ENCODE measurements at places on chromosomes 5 and 9.

DNA sequence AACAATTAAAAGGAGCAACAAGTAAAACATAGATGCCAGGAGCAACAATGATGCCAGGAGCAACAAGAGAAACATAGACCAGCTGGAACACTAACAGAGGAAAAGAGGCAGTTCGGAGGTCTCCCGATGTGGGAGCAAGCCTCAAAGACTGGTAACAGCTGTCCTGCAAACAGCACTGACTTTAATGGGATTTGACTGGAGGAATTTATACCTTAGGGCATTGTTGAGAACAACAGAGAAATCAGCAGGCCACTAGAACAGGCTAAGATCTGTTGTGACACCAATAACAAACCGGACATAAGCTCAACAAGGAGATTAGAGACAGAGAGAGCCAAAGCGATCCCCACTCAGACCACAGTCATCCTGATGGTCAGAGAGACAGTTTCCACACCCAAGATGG is 11.8 kb upstream of the SYK start:
- no peak for DNase-seq

GRCh38 chr9:8571643-8572042 is 772.1 kb upstream of the DMAC1 start:
- no peak for DNase-seq

DNA sequence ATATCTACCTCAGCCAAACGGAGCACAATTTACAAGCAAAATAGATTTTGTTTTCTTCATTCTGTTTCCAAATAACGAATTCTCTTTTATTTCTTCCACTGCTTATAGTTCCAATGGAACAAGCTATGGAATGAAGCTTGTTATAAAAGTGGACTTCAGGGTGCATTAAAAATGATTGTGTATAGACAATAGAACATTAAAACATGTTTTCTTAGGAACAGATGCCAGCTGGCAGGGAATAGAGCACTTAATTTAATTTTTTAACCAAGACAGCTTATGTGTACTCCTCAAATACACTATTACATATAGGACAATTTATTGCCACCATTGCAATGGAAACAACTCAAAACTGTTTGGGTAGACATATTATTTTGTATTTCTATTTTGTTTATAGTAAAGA is 860.1 kb upstream of the TYRP1 start:
- DNase-seq, result no peak

GRCh38 chr5:98663521-98663920 is 109.9 kb upstream of the RGMB start:
- DNase-seq, result no peak

DNA sequence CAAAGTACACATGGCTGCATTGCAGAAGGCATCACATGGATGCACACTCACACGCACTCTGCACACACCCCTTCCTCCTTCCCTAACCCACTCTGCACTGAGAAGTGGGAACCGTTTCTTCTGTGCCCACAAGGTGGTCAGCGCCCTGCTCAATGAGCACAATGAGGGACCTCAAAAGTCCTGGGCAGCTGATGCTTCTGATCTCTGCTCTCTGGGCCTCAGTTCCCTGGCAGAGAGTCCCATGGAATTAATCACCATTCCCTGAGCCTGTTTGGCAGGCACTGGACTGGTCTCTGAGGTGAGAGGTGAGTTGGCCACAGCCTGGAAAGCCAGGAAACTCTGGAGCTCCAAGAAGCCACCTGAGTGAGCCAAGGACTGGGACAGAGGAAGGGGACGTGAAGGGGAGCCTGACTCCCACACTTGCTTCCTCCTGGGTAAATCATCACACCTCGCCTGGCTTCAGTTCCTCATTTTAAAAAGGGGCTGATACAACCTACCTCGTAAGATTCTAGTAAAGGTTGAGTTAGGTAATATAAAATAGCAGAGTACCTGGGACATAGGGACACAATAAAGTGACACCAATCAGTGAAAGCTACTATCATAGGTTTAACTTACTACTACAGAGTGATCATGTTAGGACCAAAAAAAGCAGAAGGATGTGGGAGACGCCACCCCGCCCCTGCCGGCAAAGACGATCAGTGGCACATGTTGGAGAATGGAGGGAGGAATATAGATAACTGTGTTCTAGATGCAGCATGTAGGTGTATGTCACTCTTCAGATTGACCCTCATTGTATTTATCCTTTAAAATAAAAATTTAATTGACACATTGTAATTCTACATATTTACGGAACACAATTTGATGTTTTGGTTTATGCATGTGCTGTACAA is 21.1 kb upstream of the IGFBPL1 start:
- no peak for DNase-seq

GRCh38 chr9:126838055-126838811 is 22.2 kb upstream of the ZBTB34 start:
- DNase-seq, result no peak

- peak; percentile 74 for DNase-seq
Measured at GRCh38 chr5:177116631-177117373, 16.8 kb upstream of the NSD1 start.

DNA sequence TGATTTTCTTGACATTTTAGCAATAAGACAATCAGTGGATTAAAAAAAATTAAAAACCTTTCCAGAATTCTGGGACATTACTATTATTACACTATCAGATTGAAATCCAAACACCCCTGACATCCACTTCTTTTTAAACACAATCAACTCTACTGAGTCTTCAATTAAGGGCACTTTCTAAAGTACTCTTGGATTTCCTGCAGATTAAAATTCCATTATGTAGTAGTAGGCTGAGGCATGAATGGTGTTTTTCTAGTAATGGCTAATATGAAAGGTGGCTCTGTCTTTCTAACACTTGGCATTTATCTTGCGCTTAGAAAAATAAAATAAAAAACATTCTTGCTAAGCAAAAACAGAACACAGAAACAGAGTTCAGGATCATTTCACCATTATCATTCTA is 107.8 kb downstream of the OXCT1 start:
- no peak for DNase-seq

- DNase-seq, result no peak
Measured at GRCh38 chr5:173411791-173412555, 83.8 kb upstream of the STC2 start.

Measured in stimulated activated CD8-positive, alpha-beta memory T cell treated with anti-CD3 and anti-CD28 coated beads, Interleukin-12 subunit alpha, Interleukin-12 subunit beta, amount 100 ng/mL, for 1 hour (primary cell).